Hypothalamus (tissue), 51 donors: ENCODE measurements at places on chromosomes 1 and 21.

- DNase-seq, result no peak
These were observed 23.1 kb downstream of the EIF2D start for GRCh38 chr1:206589206-206589605.

- DNase-seq, result no peak
These were observed 794 bp upstream of the TOR3A start for GRCh38 chr1:179080866-179081686.

GRCh38 chr21:41024746-41025254, 143.2 kb upstream of the BACE2 start:
- DNase-seq, result peak; percentile 67

- no peak for DNase-seq
These were observed 19.1 kb upstream of the CHRM3 start for GRCh38 chr1:239367196-239367810.

GRCh38 chr1:82849460-82849859, 1048.7 kb downstream of the ADGRL2 start:
- DNase-seq, result no peak

DNA sequence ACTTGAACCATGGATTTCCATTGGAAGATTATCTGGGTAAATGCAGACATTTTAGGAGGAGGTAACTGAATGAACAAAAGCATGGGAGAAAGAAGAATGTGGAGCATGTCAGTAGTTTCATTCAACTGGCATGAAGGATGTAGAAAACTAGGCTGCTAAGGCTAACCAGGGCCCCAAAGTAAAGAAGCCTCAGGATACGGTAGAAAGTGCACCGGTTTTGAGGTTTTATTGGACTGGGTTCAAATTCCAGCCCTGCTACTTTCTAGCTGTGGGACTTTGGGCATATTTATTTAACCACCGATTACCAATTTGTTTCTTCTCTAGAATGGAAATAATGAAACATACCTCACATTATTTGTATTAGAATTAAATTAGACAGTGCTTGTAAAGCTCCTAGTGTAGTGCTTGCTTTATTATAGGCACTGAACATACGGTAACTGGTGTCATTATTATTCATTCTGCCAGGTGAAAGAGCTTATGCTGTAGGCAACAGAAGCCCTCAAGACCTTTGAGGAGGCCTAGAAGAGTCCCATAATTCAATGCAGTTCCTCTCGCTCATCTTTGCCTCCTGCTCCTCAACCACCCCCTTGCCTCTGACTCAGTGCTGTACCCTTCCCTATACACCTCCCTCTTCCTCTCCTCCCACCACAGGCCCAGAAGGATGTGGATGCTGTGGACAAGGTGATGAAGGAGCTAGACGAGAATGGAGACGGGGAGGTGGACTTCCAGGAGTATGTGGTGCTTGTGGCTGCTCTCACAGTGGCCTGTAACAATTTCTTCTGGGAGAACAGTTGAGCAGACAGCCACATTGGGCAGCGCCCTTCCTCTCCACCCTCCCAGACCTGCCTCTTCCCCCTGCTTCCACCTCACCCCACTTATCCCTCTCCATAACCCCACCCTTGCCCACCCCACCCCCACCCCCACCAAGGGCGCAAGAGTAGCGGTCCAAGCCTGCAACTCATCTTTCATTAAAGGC, 2.5 kb upstream of the CHTOP start:
- DNase-seq, result no peak

GRCh38 chr1:226677027-226678020, 61.8 kb downstream of the ITPKB start:
- DNase-seq, result peak; percentile 73

DNA sequence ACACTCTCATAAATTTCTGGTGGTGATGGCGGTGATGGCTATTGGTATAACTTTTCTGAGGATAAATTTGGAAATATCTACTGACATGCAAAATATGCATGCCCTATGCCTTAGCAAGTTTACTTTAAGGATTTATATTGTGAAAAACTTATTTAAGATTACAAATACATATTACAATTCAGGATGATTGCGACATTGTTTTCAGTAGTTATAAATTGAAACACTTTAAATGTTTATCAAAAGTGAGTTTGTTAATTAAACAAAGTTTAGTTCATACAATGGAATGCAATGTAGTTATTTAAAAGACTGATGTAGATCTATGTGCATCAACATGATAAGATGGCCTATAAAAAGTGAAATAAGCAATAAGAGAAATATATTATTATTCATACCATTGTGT, 331.3 kb upstream of the NR5A2 start:
- no peak for DNase-seq

DNA sequence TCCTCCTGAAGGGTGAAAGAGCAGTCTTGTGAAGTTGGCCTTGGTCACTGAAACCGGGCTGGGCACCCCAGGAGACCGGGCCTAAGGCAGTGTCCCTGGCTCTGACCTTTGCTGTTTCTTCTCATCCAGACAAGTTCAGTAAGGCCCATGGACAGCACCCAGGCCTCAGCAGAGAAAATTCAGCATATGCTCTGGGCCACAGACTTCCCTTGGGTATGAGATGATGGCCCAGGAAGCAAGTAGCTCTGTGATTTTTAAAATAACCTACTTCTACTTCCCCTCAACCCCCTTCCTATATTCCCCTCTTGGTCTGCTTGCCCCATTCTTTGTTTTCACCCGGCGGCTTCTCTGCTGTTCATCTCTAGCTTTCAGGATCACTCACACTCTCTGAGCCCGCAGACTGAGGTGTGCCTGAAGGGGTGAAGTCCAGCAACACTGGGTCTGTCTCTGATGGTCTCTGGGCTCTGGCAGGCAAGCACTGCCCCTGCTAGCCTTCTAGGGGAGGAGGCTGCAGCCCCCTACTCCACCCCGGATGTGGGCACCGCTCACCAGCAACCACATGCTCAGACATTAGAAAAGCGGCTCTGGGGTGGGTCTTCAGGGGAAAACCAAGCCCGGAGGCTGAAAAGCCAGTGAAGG, 2.9 kb upstream of the GPR25 start:
- no peak for DNase-seq

DNA sequence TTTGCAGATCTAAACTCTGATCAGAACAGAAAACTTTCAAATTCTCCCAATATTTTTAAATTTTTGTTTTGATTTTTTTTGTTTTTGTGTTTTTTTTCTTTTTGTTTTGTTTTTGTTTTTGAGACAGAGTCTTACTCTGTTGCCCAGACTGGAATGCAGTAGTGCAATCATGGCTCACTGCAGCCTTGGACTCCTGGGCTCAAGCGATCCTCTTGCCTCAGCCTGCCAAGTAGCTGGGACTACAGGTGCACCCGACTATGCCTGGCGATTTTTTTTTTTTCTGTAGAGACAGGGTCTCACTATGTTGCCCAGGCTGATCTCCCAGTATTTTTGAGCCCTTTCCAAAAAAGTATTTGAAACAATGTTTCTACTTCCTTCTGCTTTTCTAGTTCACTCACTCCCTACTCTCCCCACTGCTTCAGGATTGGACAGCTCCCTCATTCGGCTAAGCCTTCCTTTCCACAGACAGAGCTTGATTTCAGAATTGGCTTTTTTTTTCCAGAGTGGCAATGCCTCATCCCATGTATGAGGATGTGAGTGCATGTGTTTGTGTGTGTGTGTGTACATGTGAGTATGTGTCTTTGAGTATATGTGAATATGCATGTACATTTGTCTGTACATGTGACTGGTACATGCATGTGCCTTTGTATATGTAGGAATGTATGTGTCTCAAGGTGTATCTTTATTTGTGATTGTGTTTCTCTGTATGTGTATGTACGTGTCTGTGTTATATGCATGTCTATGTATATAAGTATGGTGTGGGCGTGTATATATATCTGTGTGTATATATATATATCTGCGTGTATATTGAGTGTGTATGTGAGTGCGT, 11.9 kb downstream of the LHX4 start:
- DNase-seq, result no peak

DNA sequence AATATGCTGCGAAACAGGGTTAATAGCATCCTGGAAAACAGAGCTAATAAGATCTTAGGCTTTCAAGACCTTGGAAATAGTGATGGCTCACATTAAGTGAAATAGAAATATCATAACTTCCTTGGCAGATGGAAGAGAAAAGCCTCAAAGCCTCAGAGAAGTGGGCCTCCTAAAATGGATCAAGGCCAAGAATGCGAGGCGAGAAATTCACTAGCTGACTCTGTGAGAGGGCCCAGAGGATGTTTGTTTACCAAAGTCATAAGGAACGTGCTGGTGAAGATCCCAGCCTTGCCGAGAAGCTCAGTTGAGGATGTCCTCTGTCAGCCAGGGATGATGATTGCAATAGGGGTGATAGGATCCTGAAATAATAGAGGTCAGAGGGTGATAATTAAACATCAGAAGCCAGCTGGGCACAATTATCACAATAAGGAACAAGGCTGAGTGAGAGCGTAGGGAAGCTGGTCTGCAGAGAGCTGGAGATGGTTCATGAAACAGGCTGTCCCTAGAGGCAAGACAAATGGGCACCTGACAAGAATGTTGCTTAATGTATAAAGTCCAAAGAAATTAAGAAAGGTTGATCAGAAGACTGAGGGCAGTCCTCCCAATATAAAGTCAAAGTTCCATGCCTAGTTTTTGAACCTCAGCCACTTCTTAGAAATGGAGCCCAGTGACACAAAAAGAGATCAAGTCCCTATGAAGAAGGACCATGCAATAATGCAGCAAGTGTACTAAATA, 101.7 kb upstream of the COG2 start:
- DNase-seq, result no peak

DNA sequence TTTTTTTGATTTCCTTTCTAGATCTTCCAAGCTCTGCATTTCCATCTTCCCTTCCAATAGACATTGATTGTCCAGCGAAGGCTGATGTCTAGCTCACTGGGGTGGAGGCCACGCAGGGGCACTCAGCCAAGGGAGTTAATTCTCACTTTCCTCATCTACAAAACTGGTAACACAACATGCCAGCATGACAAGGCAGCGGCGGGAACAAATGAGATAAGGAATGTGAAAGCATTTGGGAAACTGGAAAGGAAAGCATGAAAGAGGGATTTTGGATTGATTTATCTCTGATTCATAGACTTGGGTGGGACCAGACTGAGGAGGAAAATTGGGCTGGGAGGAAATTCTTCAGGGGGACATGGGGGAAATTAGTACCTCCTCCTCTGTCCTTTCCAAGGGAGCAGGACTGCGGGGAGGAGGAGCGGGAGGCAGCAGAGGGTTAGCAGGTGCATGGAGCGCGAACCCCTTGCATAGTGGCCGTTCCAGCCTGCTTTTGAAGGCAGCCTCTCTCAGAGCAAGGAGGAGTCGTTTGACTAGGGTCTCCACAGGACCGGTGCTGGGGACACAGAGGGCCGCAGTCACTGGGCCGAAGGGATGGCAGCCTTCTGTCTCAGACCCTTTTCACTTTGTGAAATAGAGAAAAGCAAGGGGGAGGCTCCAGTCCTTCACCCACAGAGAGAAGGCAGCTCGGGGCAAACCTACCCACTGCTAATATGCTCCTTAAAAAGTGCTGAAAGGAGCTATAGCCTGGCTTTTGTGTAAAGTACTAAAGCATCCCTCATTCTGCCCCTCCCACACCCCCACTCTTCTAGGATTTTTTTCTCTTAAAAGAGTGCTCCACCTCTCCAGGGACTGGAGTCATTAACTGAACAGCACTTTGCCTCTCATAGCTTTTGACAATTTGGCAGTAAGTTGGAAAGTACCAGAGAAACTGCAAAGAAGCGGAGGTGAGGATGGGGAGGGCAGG, 89.2 kb downstream of the PLXNA2 start:
- no peak for DNase-seq
